ENCODE measurements at places on chromosomes 13 and 19. TPM values are rescaled to one million over a fixed set of nuclear protein-coding genes. Genes with fewer than 3 reads are reported as not detected.

The ZNF99 gene
- not detected for total RNA-seq

The GNG7 gene
- total RNA-seq = not detected

The ZNF627 gene
- total RNA-seq = 2.8 TPM

The CGB3 gene
- total RNA-seq = not detected

The GRK1 gene
- not detected for total RNA-seq

The S1PR4 gene
- not detected for total RNA-seq

All from A549 treated with RU486 at 1 μM for 4 hours (cell line).